ENCODE measurements at places on chromosomes 3 and 15. TPM values are rescaled to one million over a fixed set of nuclear protein-coding genes. Genes with fewer than 3 reads are reported as not detected.

DNA sequence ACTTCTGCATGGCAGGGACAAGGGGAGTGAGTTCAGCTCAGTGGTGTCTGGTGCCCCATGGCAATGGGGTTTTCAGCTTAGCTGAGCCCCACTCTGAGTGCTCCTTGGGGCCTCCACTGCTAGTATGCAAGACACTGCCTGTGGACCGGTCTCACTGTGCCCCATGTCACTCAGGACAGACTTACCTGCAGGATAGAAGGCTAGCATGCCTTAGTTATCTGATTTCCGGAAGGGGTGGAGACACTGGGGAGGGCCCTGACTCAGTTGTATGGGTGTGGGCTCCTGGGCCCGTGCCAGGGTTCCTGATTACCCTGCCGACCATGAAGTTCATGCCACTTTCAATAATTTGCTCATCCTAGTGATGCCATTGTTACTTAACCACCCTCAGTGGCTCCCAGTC lies 4.3 kb upstream of the SLC6A20 start:
- no peak for DNase-seq

GRCh38 chr3:149234671-149235245 lies 13.1 kb upstream of the CP start:
- no peak for DNase-seq

DNA sequence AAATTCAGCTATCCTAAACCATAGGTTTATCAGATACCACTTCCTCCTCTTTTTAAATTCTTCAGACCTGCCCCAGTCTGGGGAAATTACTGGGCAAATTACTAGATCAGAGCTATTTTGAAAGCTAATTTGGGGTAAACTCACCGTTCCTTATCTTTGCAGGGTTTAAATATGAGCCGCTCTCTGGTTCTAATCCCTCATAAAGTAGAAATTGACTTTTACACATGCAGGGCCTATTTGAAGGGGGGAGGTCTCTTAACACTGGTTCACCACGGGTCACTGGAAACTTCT lies 11.0 kb upstream of the MEIS2 start:
- no peak for DNase-seq

- no peak for DNase-seq
Measured at GRCh38 chr3:69199942-69200341, 77.5 kb upstream of the LMOD3 start.

DNA sequence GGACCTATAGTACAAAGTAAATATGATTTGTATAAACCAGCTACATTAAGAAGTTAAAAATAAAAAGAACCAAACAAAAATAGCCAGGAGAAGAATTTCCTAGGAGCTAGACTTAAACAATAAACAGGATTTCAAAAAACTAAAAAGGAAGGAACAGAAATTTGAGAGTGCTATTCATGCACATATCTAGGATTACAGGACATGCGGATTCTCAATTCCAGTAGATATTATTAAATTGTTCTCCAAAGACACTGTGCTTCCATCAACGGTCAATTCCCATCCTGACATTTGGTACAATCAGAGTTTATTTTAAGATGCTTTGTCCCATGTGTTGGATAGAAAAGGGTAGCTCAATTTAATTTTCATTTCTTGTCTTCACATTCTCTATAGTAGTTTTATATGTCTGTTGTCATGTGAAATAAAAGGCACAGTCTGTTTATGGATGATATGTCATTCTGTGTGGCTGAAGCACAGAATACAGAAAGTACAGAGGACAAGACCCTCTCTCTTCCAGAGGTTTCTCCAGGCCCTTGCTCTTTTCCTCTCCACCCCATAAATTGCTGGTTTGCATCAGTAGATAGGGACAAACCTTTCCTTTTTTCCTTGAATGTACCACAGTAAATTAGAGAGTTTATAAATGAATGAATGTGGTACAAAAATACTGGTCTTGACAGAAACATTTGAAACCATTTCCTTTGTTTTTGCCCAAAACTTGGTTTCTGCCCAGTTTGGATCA lies 3.5 kb downstream of the PLOD2 start:
- DNase-seq: no peak

- no peak for DNase-seq
Measured at GRCh38 chr3:4749567-4750002, 229.7 kb upstream of the BHLHE40 start.

DNA sequence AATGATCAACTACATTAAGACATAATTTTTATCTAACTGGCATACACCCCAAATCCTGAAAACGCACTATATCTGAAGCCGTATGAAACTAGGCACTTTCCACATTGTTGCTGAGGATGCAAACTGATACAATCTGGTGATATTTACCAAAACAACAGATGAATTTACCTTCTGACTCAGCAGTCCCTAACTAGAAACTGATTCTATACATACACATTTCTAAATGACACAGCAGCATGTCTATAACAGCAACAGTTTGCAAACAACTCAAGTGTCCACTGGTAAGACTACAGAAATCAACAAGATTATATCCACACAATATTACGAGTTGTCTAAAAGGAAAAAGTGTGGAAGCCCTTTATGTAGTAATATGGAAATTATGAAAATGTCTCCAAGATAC lies 22.9 kb downstream of the SECISBP2L start:
- no peak for DNase-seq

- no peak for DNase-seq
Measured at GRCh38 chr3:44419923-44420650, 57.4 kb downstream of the ZNF445 start.

GRCh38 chr15:75307778-75308390 lies 25.2 kb downstream of the GOLGA6D start:
- DNase-seq: peak; percentile 62

DNA sequence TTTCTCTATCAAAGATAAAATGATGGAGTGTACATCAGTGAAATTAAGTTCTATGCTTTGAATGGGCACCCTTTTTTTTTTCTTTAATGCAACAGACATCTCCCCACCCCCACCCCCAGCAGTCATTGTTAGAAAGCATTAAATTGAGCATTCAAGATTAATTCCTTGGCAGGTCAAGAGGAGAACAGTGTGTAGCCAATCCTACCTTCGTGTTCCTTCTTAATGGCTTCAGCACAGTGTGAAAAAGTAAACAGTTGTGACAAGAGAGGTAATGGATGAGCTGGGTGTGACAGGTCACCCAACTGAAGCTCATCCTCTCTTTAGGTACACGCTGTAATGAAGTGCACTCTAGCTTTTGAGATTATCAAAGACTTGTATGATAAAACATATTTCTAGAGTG lies 198.5 kb upstream of the RARB start:
- peak; percentile 19 for DNase-seq

DNA sequence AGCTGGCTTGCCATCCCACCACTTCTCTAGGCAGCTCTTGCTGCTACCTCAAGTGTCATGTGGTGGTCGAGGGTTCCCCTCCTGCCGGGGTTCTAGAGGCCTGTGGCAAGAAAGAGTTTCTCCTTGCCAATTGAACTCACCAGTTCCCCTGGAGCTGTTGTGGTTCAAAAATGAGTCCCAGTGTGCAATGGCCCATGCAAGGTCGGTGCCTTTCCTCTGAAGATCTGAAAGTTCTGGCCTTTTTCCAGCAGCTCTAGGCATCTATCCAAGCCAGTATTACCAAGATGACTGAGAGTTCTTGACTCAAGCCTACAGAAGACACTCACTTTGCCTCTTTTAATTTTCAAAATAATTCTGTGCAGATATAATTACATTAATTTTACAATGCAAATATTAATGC lies 163.6 kb downstream of the KCNMB2 start:
- no peak for DNase-seq

- DNase-seq: no peak
Measured at GRCh38 chr15:74867466-74868038, 5.6 kb downstream of the SCAMP2 start.

GRCh38 chr3:194686816-194687637 lies 1.3 kb downstream of the FAM43A start:
- DNase-seq: peak; percentile 89

- peak; percentile 41 for DNase-seq
Measured at GRCh38 chr3:99842826-99843589, 25.3 kb downstream of the CMSS1 start.

- no peak for DNase-seq
Measured at GRCh38 chr3:95048564-95048963, 985.7 kb downstream of the NSUN3 start.

DNA sequence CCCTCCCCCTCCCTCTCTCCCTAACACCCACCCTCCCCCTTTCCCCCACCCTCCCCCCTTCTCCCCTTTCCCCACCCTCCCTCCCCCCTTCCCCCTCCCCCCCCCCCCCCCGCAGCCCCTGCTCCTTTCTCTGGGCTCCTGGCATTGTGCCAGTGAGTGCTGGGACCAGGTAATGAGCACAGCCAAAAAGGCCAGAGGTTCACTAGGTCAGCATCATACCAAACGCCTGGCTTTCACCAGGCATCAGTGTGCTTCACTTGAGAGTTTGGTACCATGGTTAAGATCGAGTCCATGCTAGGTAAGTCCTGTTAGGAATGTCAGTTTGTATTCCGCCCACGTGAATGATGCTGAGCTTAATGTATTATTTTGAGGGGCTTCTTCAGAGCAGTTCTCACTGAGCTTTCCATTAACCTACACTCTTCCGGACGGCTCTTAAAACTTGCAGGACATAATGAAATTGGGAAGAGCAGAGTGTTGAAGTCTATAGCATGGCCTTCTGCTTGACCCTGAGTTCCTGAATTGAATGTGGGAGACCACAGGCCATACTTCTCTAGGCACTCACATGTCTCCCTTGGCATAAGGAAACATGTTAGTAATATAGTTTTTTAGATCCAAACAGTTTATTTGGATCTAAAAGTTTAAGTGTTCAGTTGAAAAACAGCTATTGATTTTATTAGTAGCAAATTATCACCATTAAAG lies 45.6 kb downstream of the SENP2 start:
- DNase-seq: no peak

DNA sequence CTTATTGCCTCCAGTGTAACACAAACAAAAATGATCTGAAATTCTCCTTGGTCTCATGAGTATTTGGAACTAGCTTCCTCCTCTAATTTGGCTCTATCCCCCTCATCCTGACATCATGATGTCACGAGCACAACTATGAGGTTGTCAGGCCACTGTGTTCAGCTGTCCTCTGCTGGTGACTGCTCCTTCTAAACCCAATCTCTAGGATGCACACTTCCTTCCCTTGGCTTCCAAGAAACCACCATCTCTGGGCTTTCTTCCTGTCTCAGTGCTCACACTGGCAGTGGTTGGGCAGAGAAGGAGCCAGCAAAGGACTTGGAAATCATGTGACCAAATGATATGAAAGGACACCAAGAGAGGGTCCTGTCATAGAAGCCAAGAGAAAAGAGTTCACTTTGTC lies 30.7 kb upstream of the EIF1B start:
- DNase-seq: no peak

GRCh38 chr15:92049290-92049989 lies 195.9 kb downstream of the SLCO3A1 start:
- DNase-seq: peak; percentile 21

- DNase-seq: no peak
Measured at GRCh38 chr3:133371676-133372075, 28.2 kb upstream of the BFSP2 start.

GRCh38 chr15:48785195-48785594 lies 25.7 kb downstream of the CEP152 start:
- DNase-seq: no peak

DNA sequence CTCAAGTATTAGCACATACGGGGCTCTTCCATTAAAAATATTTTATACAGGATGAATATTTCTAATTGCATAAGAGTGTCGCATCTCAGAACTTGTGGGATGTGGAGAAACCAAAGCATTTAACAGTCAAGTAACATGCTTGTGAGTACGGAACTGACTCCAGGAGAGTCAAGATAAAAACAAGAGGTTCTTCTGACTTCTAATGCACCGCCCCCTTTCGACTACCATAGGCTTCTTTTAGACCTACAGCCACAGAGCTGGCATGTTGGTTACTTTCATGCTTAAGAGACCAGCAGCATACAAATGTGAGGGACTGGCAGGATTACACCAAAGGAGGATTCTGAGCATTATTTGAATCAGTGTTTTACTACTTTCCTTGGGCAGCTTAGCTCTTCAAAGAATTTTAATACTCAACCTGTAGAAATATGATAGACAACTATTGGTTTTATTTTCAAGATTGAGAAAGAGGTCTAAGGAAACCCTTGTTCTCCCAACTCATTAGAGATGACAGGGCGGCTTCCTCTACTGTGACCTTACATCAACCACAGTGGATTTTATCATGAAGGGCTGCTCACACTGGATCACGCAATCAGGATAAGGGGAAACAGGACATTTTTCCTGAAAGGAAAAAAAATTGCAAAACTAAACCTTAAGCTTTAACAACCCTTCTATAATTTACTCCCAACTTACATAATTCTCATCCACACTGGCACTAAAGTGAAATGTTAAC lies 14.0 kb downstream of the ETV5 start:
- DNase-seq: no peak

DNA sequence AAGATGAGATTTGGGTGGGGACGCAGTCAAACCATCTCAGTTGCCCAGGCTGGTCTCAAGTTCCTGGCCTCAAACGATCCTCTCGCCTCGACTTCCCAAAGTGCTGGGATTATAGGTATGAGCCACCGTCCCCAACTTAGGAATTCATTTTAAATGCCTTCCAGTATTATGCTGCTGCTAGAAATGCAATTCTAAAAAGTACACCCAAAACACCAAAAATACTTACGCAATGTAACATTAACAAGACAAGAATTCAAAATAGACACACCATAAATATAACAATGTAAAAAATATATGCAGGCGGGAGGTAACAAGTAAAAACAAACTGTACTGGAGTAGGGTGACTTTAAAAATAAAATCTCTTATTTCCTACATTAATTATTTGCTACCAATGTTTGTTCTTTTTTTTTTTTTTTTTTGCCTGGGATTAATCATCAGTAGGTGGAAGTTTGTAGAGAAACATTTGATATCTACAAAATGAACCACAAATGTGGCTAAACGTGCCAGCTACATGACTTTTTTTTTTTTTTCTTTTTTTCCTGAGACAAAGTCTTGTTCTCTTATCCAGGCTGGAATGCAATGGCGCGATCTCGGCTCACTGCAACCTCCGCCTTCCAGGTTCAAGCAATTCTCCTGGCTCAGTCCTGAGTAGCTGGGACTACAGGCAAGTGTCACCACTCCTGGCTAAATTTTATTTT lies 56.8 kb downstream of the SETMAR start:
- no peak for DNase-seq

- DNase-seq: no peak
Measured at GRCh38 chr3:55876560-55876959, 389.5 kb upstream of the WNT5A start.

The EPHA3 gene
- 0.36 TPM for total RNA-seq

The CCR2 gene
- total RNA-seq: not detected

The WNT7A gene
- total RNA-seq: not detected

The EFHB gene
- total RNA-seq: 1.7 TPM

The UBAP1L gene
- 0.39 TPM for total RNA-seq

The CASR gene
- total RNA-seq: not detected

The ZMYND10 gene
- total RNA-seq: 0.37 TPM

The ST8SIA2 gene
- total RNA-seq: 13.6 TPM

The RNF168 gene
- total RNA-seq: 23.8 TPM

The ATP2B2 gene
- not detected for total RNA-seq

The TRIM71 gene
- 106 TPM for total RNA-seq

The C3orf85 gene
- not detected for total RNA-seq

The COL7A1 gene
- 3.0 TPM for total RNA-seq

The ABI3BP gene
- total RNA-seq: not detected

The TASOR gene
- total RNA-seq: 141 TPM

The BMF gene
- 8.0 TPM for total RNA-seq

The ZNF774 gene
- total RNA-seq: 1.9 TPM

The SEMA3F gene
- 14.5 TPM for total RNA-seq
